ENCODE measurements at places on chromosomes 5 and 9. TPM values are rescaled to one million over a fixed set of nuclear protein-coding genes. Genes with fewer than 3 reads are reported as not detected.
A peak's percentile ranks its signal among the peaks of the same experiment; 100 is the strongest.

The TNFSF8 gene
- not detected for total RNA-seq

- no peak for DNase-seq
Observed at GRCh38 chr5:58458141-58458742, 1.6 kb downstream of the PLK2 start.

The IL4 gene
- not detected for total RNA-seq

The ZER1 gene
- total RNA-seq = 36.4 TPM

DNA sequence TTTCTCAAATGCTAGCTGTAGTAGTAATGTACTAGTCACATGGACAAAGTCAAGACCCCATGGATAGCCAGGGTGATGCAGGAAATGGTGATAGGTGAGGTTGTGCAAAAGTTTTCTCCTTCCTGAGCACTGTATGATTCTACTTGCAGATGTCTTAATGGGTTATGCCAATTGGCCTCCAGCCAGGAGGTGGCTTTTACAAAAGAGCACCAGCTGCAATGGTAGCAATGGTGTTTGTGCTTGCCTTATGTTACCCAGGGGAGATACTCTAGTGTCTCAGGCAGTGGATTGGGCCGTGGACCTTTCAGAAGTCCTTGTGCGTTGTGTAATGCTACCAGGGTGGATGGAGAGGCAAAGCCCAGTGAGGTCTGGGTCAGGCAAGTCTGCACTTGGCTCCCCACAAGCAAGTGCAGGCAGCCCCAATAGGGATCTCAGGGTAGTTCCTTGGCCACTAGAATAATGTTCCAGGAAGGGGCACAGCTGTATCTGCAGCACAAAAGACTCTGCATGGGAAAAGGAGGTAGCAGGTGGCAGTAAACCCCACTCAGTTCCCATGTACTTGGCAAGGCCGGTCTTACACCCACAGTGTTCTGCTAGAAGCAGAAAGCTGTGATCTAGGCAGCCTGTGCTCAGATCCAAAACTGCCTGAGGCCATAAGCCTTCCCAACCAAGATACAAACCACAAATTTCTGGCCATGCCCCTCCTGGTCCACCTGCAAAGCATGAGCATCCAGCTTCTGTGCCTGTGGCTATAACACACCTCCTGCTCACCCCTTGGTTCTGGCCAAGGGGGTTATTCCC is 46.4 kb upstream of the EDIL3 start:
- DNase-seq = no peak

- no peak for DNase-seq
Observed at GRCh38 chr9:7210854-7211637, 453.3 kb downstream of the KDM4C start.

DNA sequence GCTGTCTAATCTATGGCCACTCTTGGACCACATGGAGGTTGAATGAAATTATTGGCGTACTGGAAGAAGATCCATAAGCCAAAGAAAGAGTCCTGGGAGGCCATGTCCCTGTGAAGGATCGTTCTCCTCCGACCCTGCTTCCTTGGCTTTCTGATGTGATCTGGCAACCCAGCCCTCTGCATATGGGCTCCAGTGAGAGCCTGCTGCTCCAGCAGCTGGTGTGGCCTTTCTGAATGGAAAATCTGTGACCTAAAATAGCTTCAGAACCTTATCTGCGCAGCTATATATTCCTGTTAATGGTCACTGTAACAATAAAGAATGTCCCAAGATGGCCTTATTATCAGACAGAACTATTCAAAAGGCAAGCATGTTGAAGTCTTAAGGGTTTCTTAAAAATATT is 40.2 kb upstream of the PHF2 start:
- DNase-seq = no peak

The SEC24A gene
- 30.5 TPM for total RNA-seq

The IL9 gene
- total RNA-seq = not detected

The CATSPER3 gene
- not detected for total RNA-seq

DNA sequence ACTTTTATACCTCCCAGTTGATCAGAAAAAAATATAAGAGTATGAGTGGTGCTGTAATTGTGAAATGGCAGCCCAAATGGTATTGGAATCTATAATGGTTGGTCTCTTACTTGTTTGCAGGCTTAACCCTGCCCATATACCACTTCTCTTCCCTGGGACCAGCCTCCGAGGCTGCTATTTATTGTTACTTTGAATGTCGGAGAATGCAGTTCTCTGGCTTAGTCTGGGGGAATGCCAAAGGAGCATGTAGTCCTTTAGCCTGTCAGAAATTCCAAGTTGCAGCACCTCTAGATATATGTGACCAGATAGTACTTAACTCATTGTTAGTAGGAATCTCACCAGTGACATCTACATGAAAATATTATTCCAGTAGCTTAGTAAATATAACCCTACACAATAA is 47.5 kb downstream of the SLC44A1 start:
- DNase-seq = no peak

- DNase-seq = no peak
Observed at GRCh38 chr5:151123897-151124751, 33.5 kb downstream of the ANXA6 start.

DNA sequence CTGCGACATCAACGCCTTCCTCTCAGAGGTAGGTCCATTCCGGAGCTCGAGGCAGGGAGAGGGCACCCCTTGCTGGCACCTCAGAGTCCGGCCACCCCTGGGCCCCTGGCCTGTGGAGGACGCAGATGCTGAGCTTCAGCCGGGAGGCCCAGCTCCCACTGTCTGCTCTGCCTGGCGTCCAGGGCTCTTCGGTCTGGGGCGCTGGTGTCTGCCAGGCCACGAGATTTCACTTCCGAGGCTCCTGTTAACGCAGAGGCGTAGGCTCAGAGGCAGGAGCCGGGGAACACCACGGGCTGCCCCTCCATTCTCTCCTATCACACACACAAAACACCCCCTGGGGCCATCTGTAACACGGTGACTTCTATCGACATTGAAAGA is 8.3 kb upstream of the SLC6A18 start:
- DNase-seq = no peak

DNA sequence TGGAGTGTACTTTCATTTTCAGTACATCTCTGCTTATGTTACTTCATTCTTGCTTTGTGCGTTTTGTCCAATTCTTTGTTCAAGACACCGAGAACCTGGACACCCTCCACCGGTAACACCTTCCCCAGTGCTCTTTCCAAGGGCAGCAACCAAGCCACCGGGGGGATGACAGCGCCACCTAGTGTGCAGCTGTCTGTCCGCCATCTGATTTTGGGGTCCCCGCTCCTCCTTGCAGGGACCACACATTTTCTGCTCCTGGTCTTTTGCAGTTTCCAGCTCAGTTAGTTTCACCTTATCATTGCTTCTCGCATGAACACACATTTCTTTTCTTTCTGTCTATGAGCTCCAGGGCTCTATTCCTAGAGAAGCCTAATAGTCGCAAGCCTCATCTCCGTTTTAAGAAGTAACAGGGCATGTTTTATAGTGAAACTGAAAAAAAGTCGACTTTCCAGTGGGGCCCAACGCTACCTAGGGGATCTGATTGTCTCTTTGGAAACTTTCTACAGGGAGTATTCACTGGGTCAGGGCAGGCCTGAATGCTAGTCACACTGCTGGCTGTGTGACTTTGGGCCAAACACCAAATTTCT is 152.1 kb downstream of the FSTL4 start:
- no peak for DNase-seq

DNA sequence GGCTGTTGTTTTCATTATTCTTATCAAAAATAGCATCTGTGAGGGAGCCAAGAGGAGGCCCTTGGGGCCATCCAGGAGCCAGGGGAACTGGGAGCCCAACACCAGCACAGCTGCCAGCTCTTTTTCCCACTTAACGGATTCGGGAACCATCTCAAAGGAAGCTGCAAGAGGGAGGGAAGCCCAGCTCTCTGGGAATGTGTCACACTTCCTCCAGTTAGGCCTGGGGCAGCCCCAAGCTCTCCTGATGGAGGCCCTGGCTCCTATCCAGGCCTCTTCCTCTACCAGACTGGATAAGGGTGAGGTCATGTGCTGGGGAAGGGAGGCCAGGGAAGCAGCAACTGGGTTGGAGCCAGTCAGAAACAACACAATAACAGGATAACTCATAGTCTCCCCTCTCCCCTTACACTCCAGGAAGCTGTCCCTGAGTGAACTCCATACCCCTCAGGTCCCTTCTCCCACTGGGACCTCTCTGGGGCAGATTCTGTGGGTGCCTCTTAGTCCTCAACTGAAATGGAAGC is 12.7 kb downstream of the CSF2 start:
- peak; percentile 95 for DNase-seq

The ZDHHC11B gene
- not detected for total RNA-seq

GRCh38 chr5:101370181-101370580 is 467.1 kb upstream of the ST8SIA4 start:
- DNase-seq = no peak

The CCDC192 gene
- total RNA-seq = not detected

The AGXT2 gene
- total RNA-seq = not detected

DNA sequence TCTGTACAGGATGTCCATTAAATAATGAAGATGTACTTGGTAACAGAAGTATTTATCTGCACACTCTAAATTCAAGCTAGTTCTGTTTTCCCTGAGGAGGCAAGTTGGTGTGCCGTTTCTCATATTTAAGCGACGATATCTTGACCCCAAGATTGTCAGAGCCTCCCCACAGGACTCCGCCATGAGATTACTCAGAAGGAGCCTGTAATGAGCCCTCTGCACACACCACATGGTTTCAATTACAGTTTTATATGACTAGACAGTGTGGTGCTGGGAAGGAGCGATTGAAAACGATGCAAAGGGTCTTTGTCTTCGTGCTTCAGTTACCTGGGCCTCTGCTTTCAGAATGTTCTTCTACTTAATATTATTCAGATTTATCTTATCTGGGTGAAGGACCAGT is 840.4 kb upstream of the WWC1 start:
- no peak for DNase-seq

Data from glomerular endothelial cell (primary cell).